ENCODE measurements at places on chromosomes 4 and X.

DNA sequence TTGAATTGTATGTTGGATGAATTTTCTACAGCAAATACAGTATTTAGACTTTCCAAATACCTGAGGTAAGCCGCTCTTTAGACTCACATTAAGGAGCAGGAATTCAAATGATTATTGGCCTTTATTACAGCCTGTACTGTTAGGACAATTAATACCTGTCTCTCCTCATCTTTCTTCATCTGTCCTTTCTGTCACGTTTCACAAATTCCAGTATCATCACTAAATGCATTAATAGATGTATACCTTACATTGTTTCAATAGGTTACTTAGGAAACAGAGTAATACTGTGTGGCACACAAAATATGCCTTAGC, 1.2 kb downstream of the FAM241A start:
- peak overlapping the region; percentile 89 for H3K4me3 ChIP-seq
- H3K36me3 ChIP-seq, result peaks cover 3% of the 10 kb centered on the region
- H3K4me1 ChIP-seq, result peaks cover 9% of the 10 kb centered on the region
- H3K27me3 ChIP-seq, result no peaks in the 10 kb centered on the region
- H3K27ac ChIP-seq, result peak overlapping the region; percentile 90
- no peak for DNase-seq

GRCh38 chr4:36427696-36428095, 146.3 kb downstream of the DTHD1 start:
- no peak overlapping the region for H3K27ac ChIP-seq
- H3K4me1 ChIP-seq, result no peaks in the 10 kb centered on the region
- no peaks in the 10 kb centered on the region for H3K36me3 ChIP-seq
- DNase-seq, result no peak

- H3K27ac ChIP-seq, result no peak overlapping the region
- H3K36me3 ChIP-seq, result no peaks in the 10 kb centered on the region
- DNase-seq, result no peak
- H3K4me3 ChIP-seq, result no peak overlapping the region
- no peaks in the 10 kb centered on the region for H3K4me1 ChIP-seq
- H3K27me3 ChIP-seq, result no peaks in the 10 kb centered on the region
These were observed 137.4 kb downstream of the GABRA3 start for GRCh38 chrX:152313529-152314302.

DNA sequence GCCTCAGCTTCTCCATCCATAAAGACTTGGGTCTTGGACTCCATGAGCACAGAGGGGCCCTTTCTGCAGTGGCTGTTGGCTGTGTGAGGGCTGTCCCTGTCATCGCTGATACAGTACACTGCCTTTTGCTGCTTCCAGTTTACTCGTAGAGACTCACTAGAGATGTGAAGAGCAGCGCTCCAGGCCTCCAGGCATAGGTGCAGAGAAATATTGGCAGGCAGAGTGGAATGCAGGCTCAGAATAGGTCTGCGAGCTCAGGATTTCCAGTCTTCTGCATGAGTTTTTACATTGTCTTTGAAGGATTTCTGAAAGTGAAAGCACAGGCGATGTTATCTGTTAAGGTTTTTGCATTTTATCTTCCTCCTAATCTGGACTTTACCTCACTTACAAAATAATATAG, 97.4 kb downstream of the AASDH start:
- H3K27ac ChIP-seq, result peak overlapping the region; percentile 52
- no peak for DNase-seq
- peak overlapping the region; percentile 37 for H3K4me3 ChIP-seq
- H3K4me1 ChIP-seq, result peaks cover 4% of the 10 kb centered on the region

DNA sequence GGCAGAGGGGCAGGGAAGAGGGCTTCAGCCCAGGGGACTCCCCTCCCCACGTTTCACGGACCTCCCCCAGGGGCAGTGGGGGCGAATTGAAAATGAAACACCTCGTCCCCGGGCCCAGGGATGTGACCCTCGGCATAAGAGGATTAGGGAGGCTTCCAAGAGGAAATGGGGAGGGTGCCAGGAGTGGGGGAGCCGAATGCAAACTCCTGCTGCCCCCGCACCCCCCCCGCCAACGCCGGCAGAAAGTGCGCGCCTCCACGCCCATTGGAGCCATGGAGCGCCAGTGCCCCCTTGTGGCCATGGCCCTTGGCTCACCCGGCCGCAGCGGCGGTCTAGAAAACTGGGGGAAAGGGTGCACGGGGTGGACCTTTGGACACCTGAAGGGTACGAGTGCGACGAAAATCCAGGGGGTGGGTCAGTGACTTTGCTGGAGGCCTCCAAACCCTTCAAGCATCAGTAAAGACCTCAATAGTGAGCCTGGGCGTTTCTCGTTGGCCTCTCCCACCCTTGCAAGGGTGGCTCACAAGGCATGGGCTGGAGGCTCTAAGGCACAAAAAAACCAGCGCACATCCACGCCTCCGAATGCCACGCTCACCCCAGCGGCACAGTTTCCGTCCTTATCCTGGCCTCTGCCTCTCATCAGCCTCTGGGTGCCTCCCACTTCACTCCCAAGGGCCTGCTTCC, 120.8 kb upstream of the PJA1 start:
- no peaks in the 10 kb centered on the region for H3K27me3 ChIP-seq
- H3K36me3 ChIP-seq, result no peaks in the 10 kb centered on the region
- peaks cover 2% of the 10 kb centered on the region for H3K4me1 ChIP-seq

Measured in effector memory CD8-positive, alpha-beta T cell (primary cell).